ENCODE measurements at places on chromosomes 2 and 18.

DNA sequence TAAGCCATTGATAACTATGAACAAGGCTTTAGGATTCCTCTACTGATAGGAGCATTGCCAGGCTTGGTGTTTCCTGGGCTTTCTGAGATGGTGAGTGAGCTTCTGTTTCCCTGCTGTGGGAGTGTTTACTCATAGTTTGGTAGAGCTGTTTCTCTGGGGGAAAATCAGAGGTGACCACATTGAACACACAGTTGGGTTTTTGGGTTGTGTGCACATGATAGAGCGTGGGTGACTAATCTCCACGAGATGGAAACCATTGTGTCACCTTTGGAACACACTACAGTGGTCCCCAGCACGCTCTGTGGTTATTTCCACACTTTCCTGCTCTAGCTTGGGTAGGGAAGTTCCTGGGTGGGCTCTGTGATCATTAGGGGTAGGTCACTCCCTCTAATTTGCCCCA lies 5.4 kb downstream of the IL1R1 start:
- H3K4me1 ChIP-seq = peaks cover 4% of the 10 kb centered on the region
- no peak overlapping the region for H3K4me3 ChIP-seq
- DNase-seq = no peak
- no peaks in the 10 kb centered on the region for H3K36me3 ChIP-seq
- H3K27me3 ChIP-seq = peaks cover 15% of the 10 kb centered on the region

- H3K27me3 ChIP-seq = no peaks in the 10 kb centered on the region
- no peak overlapping the region for H3K27ac ChIP-seq
- no peaks in the 10 kb centered on the region for H3K4me1 ChIP-seq
These were observed 34.9 kb downstream of the CCDC88A start for GRCh38 chr2:55384786-55385185.

DNA sequence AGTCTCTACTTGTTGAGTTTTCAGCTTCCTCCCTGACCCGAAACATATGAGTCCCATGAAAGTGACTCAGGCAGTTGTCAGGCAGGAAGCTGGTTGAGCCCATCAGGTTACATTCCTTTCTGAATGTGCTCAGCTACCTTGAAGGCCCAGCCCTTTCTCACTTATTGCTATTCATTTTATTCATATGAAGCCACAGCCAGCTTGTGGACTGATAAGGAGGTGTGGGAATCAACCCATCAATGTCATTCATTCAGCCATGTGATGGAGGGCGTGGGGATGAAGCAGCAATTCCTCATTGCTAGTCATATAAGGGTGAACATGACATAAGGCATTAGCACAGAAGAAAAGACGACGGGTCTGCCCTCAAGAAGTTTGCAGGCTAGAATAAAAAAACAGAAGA lies 5.3 kb upstream of the VPS4B start:
- H3K27me3 ChIP-seq = no peaks in the 10 kb centered on the region
- H3K27ac ChIP-seq = no peak overlapping the region
- H3K36me3 ChIP-seq = no peaks in the 10 kb centered on the region

GRCh38 chr2:101341421-101341820 lies 32.9 kb upstream of the RNF149 start:
- H3K36me3 ChIP-seq = no peaks in the 10 kb centered on the region
- H3K4me3 ChIP-seq = no peak overlapping the region
- DNase-seq = no peak
- no peak overlapping the region for H3K27ac ChIP-seq
- no peaks in the 10 kb centered on the region for H3K27me3 ChIP-seq

- H3K27me3 ChIP-seq = peaks cover 3% of the 10 kb centered on the region
- DNase-seq = no peak
- no peaks in the 10 kb centered on the region for H3K4me1 ChIP-seq
- no peak overlapping the region for H3K4me3 ChIP-seq
- no peaks in the 10 kb centered on the region for H3K36me3 ChIP-seq
These were observed 32.8 kb downstream of the ZBTB7C start for GRCh38 chr18:48376406-48376805.

- H3K4me1 ChIP-seq = no peaks in the 10 kb centered on the region
- no peaks in the 10 kb centered on the region for H3K36me3 ChIP-seq
- no peak overlapping the region for H3K27ac ChIP-seq
- no peak for DNase-seq
These were observed 129.7 kb upstream of the SIX2 start for GRCh38 chr2:45138904-45139303.

DNA sequence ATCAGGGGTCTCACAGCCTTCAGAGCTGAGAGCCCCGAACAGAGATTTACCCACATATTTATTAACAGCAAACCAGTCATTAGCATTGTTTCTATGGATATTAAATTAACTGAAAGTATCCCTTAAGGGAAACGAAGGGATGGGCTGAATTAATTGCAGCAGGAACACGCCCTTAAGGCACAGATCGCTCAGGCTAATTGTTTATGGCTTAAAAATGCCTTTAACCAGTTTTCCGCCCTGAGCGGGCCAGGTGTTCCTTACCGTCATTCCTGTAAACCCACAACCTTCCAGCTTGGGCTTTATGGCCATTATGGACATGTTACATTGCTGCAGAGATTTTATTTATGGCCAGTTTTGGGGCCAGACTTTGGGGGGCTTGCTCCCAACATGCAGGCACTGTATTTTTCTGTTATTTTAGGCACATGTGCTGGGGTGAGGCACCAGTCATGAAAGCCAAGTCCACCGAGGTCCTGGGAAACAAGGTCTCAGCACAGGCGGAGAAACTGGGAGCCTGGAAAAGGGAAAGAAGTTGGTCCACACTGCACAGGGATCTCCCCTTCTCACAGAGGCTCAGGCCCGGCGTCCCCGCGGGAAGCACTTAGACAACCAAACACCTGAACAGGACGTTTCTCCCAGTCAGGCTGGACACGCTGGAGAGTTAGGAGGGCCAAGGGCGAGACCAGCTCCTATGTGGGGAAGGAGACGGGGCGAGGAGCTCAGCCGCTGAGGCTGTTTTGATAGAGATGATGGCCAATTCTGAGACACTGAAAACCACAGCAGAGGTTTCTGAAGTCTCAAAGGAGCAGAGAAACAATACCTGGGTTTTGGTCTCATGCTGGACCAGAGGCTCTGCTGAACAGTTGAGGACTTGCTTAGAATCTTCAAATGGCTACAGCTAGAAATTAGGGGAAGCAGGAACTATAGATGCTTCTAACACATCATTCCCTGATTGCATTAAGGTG lies 86.7 kb downstream of the TMEM18 start:
- no peaks in the 10 kb centered on the region for H3K27me3 ChIP-seq
- H3K36me3 ChIP-seq = no peaks in the 10 kb centered on the region
- peaks cover 7% of the 10 kb centered on the region for H3K4me1 ChIP-seq
- no peak for DNase-seq

- H3K27ac ChIP-seq = no peak overlapping the region
- no peak for DNase-seq
- no peaks in the 10 kb centered on the region for H3K36me3 ChIP-seq
These were observed 113.0 kb upstream of the NEDD4L start for GRCh38 chr18:57931038-57931437.

Data from CD4-positive, alpha-beta T cell (primary cell).